ENCODE measurements at places on chromosomes 2 and 18. TPM values are rescaled to one million over a fixed set of nuclear protein-coding genes. Genes with fewer than 3 reads are reported as not detected.
A peak's percentile ranks its signal among the peaks of the same experiment; 100 is the strongest.

DNA sequence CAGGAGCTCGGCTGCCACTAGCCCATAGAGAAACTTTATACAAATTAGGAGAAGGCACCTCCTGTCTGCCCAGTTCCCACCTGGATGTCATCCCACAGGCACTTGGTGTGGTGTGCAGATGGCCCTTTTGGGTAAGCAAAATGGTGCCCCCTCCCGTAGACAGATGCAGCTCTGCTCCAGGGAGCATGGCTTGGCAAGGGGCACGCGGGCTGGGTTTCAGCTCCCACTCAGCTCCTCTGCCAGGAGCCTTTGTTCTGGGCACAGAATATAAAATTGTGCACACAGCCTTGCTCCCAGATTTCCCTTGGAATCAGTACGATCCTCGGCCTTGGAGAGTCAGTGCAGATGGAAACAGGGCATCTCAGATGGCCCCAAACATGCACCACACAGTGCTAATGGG, 20.3 kb upstream of the KCNF1 start:
- DNase-seq = no peak

GRCh38 chr18:22169889-22170420, 566 bp downstream of the GATA6 start:
- DNase-seq = peak; percentile 57

The NT5DC4 gene
- total RNA-seq = not detected

DNA sequence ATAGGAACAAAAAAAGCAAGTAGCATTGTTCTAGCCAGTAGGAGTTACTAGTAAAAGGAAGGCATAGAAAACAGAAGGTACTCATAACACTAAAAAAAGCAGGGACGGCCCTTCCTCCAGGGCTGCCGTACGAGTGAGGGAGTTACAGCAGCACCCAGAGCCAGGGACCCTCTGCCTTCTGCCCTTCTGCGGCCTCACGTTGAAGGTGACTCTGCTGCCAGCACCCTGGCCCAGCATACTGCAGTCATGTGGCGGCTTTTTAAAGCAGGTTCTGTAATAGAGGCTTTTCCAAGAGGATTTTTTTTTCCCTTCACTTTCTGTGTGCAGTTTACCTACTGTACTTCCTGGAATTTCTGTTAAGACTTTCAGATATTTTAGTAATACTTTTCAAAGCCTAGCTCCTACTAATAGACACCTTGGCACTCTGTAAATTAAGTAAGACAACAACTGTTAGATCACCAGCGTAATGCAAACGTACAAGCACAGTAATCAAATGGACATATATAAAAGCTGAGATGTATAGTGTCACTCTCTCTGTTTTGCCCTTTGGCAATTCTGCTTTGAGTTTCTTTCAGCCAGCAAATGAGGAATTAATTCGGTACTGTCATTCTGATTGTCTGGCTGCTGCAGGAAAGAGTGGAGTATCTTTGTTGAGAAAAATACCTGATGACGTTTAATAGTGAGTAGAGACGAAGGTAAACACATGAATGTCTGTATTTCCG, 161.5 kb downstream of the PTGR3 start:
- no peak for DNase-seq

The COLEC12 gene
- total RNA-seq = 70.5 TPM

DNA sequence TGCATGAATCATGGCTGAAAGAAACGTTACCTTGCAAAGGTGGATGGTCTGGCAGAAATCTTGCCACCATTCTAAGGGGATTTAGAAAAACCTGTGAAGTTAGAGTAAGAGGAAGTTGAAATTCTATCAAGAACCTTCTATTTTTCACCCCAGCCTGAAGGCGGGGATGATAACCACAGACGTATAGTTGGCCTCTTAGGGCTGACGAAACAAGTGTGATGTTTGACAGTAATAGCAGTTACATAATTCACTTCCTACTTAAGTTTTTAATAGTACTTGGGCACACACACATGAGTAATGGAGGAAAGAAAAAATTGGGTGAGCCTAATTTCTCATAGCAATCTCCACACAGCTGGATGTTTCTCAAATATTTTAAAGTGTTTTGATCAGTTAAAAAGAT, 336.6 kb upstream of the SALL3 start:
- no peak for DNase-seq

DNA sequence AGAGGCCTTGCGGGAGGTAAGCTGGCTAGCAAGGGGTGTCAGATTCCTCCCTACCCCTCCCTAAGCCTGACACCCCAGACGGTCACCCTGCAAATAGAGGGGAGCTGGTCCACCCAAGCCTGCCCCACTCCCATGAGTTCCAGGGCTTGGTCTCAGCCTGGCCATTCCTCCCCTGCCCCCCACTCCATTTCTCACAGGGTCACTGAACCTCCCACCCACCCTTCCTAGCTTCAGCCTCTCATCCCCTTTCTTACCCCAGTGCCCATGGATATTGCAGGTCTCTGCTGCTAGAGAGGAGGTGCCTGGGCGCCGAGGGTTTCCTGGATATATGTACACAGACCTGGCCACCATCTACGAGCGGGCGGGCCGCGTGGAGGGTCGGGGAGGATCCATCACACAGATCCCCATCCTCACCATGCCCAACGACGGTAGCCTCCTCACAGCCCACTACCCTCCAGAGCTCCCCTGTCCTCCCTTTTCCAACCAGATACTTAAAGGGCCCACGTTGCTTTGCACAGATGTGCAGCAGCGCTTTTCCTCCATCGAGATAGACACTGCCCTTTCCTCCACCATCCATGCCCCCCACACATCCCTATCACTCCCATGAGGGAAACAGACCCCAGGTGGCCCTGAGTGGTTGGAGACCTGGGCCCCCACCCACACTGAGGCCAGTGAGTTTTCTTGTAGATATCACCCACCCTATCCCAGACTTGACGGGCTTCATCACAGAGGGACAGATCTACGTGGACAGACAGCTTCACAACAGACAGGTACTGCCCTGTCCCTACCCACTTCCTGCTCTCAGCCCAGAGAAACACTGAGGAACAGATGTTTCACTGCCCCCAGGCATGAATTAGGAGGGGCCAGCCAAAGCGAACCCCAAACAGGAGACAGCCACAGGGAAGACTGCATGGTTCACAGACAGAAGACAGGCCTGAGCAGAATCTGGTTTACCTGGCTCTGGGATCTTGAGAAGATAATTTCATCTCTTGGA, 15.2 kb upstream of the ANKRD53 start:
- DNase-seq = no peak

All from mesothelial cell of epicardium (in vitro differentiated cells).